Caco-2 (cell line): ENCODE measurements at places on chromosomes 7 and 10. TPM values are rescaled to one million over a fixed set of nuclear protein-coding genes. Genes with fewer than 3 reads are reported as not detected.

DNA sequence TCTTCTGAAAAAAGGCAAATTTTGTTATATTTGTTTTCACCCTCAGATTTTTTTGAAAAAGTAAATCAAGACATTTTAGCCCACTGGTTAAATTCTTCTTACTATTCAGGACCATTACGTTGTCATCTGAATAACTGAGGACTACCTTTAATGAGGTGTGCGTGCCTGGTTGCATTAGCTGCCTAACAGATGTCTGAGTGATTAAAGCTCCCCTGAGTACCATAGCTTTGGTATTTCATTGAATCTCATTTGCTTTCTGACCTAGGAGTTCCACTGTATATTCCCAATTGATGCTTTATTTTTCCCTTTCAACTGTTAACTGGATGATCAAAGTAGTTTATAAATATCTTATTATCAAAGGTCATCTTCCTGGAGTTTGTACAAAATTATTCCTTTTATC is 410.0 kb upstream of the SEMA3D start:
- no peak for DNase-seq

- DNase-seq, result no peak
Observed at GRCh38 chr7:116592041-116592355, 67.2 kb downstream of the CAV1 start.

GRCh38 chr10:118358327-118358726 is 16.2 kb upstream of the FAM204A start:
- no peak for DNase-seq

- peak; percentile 39 for DNase-seq
Observed at GRCh38 chr7:113404245-113404644, 285.9 kb upstream of the SMIM30 start.

GRCh38 chr7:114133717-114134116 is 214.9 kb upstream of the PPP1R3A start:
- DNase-seq, result no peak

GRCh38 chr7:24700521-24701260 is 56.6 kb downstream of the GSDME start:
- DNase-seq, result no peak

PAPSS2 gene
- 4.3 and 6.2 TPM in 2 replicates for total RNA-seq

PLOD3 gene
- total RNA-seq, result 112 and 123 TPM in 2 replicates

ODAD2 gene
- not detected in 2 replicates for total RNA-seq
